Mesothelial cell of epicardium (in vitro differentiated cells): ENCODE measurements at places on chromosomes 3 and 15.

DNA sequence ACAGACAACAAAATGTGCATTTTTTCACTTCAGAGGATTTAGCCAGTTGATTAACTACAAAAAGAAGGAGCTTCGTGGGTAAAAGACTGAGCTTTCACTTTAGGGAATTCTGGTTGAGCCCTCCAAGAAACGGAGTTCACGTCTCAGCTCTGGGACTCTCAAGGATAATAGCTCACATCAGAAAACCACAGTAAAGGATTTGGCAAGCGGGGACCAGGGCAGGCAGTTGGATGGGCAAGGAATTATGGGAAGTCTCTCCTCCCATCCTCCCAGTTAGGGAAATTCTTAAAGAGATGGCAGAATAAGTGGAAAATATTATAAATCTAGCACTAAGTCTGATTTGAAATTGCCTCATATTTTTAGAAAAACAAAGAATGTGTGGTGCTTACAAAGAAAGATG is 188.3 kb upstream of the EOMES start:
- DNase-seq = no peak

- DNase-seq = no peak
These were observed 26.4 kb downstream of the CBLB start for GRCh38 chr3:105842449-105842848.

GRCh38 chr3:54599716-54600115 is 328.1 kb downstream of the LRTM1 start:
- no peak for DNase-seq

DNA sequence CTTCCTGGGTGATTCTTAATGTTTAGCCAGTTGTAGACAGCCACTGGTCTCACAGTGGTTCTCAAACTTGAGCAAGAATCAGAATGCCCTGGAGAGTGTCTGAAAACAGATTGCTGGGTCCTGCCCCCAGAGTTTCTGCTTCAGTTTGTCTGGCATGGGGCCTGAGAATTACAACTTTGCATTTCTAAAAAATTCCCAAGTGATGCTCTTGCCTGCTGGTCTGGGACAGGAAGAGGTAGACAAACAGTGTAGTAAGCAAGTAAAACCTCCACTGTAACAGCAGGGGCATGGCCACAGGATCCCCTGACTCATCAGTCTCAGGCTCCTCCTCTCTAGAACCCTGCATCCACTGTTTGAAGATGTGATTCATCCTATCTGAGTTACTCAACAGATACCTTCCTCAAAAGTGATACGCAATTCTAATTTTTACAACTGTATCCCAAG is 36.5 kb downstream of the DZIP1L start:
- no peak for DNase-seq

GRCh38 chr3:98772022-98772421 is 8.9 kb downstream of the ST3GAL6 start:
- no peak for DNase-seq

GRCh38 chr3:260898-261297 is 64.3 kb downstream of the CHL1 start:
- DNase-seq = no peak

DNA sequence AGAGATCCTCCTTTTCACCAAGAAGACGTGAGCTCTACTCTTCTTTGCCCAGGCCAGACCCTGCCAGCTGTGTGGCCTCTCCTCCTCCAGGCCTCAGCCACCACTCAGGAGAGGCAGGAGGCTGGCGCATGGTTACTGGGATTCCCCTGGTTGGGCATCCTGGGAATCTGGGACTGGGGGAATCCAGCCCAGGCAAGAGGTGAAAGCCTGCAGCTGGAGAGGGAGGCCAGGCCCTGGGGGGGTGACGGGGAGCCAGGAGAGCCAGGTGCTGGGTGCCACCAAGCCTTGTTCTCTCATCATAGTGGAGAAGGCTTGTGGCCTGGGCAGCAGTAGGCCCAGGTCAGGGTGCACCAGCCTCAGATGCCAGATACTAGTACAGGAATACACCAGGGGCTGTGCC is 6.2 kb downstream of the CCDC9B start:
- no peak for DNase-seq

DNA sequence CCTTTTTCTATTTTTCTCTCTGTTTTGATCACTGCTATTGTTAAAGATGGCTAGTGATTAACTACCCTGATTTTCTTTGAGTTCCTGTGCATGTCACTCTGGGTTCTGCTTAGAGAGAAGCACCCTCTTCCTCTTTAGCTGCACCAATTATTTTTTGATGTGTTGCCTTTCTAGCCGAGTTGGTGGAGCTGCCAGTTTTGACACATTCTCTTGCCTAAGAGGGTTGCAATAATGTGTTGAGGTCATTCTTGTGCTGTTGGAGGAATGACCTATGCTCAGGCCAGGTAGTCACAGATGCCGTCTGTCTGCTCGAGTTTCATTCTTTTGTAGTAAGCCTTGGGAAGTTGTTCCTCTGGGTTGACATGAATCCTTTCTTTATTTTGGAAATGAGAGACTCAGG is 84.6 kb upstream of the DPH6 start:
- no peak for DNase-seq

DNA sequence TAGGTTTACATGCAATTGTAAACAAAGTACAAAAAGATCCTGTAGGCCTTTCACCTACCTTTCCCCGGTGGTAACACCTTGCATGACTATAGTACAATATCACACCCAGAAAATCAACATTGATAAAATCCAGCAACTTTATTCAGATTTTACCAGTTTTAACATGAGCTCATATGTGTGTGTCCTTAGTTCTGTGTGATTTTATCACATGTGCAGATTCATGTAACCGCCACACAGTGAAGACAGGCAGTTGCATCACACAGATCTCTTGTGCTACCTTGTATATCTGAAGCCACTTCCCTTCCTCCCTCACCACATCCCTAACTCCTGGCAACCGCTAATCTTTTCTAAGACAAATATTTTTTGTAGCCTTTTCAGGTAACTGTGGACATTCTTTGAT is 183.5 kb upstream of the C2CD4B start:
- no peak for DNase-seq

- no peak for DNase-seq
These were observed 40.2 kb downstream of the LRRK1 start for GRCh38 chr15:100959066-100960050.

- no peak for DNase-seq
These were observed 107.4 kb downstream of the GLDN start for GRCh38 chr15:51448622-51449399.

- no peak for DNase-seq
These were observed 102.6 kb downstream of the SPATA16 start for GRCh38 chr3:173038484-173038871.

DNA sequence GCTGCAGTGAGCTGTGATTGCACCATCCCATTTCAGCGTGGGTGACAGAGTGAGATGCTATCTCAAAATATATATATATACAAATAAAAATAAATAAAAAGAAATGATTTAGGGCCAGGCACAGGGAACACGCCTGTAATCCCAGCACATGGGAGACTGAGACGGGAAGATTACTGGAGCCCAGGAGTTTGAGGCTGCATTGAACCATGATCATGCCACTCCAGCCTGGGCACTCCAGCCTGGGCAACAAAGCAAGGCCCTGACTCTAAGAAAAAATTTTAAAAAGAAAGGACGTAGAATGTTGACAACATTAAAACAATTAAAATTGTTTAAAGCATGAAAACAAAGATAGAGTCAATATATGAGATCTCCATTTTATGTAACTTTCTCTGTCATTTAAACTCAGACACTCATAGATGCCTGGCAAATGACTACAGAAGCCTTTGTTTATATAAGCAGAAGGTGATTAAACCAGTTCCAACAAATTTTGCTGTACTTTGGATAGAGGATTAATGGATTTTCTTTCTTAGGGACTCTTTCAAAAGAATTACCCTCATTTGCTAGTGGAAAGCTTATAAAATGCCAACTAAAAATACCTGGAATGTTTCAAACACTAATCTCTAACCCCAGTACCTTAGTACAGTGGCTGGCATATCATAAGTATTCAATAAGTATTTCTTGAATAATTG is 10.7 kb upstream of the TRPM7 start:
- no peak for DNase-seq
